Ovary (tissue), 10 donors: ENCODE measurements at places on chromosomes 6 and 20.

GRCh38 chr6:95352064-95352795 is 225.1 kb upstream of the MANEA start:
- no peak for DNase-seq

- peak; percentile 61 for DNase-seq
Observed at GRCh38 chr6:143271024-143271423, 179.5 kb downstream of the ADAT2 start.

DNA sequence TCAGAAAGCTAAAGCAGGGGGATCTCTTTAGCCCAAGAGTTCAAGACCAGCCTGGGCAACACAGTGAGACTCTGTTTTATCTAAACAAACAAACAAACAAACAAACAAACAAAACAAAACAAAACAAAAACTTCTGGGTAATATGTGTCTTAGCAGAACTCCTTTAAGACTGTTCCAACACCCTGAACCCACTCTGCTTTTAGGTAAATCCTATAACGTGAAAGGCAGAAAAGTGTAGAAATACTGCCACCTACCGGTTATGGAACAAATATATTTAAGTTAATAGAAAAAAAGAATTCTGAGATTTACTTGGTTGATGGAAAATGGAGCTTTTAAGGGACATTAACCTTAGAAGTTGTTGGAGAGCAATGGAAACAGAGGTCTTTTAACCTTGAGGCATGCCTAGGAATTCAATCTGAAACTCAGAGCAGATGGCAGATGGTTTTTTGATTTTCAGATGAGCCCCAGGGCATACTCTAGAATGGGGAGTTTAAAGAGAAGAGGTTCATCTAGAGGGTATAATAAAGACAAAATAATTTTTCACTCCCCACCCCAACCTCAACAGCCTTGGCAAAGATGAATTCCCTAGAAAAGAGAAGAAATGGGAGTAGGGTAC is 38.5 kb downstream of the SOD2 start:
- DNase-seq = no peak

DNA sequence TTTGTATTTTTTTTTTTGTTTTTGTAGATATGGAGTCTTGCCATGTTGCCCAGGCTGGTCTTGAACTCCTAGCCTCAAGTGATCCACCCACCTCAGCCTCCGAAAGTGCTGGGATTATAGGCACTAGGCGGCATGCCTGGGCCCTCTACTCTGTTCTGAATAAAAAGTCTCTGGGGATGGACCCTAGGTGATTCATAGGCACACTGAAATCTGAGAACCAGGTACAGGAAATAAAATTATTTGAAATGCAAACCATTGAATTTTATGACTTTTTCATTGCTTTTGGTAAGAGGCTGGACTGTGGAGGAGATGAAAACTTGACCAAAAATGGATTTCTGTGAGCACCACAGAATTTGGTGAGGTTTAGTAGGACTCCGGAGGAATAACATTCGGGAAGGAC is 117.5 kb downstream of the PRIM2 start:
- DNase-seq = no peak

DNA sequence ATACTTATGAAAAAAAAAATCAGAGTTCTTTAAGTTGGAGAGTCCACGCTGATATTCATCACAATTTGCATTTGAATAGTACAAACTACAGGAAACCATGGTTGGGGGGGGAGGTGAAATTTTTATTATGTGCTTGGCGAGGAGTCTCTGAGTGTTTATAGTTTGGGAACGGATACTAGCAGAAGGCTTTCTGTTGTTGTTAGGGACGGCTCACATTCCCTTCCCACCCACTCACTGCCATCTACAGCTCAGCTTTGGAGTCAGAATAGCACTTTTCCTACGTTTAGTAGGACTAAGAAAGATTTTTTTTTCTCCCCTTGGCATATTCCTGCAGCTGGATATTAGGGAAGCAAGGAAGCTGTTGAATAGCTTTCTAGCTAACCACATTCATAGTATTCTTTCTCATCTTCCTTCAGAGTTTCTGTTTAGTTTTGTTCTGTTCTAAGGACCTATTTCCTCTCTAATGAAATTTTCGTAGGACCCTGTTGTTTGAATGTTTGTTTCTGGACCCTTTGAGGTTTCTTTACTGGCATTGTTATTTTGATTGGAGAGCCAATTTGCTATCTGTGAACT is 235.1 kb upstream of the ZNF217 start:
- peak; percentile 26 for DNase-seq
